Dermis blood vessel endothelial cell (primary cell): ENCODE measurements at places on chromosomes 5 and 9. TPM values are rescaled to one million over a fixed set of nuclear protein-coding genes. Genes with fewer than 3 reads are reported as not detected.

DNA sequence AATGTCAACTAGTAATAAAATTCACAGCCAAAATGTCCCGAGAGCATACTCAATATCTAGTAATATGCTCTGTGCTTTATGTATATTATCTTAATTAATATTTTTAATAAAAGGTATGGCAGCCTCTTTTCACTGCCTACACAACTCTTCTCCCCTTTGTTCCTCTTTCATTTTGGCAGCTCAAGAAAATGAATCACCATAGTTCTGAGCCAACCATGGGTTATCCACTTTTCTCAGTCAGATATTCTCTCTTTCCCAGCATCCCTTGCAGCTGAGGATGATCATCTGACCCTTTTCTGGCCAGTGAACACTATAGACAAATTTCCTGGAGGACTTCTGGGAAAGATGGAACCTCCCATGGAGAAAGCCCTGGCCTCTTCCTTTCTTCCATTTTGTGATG is 8.2 kb upstream of the DOCK8 start:
- DNase-seq, result no peak

DNA sequence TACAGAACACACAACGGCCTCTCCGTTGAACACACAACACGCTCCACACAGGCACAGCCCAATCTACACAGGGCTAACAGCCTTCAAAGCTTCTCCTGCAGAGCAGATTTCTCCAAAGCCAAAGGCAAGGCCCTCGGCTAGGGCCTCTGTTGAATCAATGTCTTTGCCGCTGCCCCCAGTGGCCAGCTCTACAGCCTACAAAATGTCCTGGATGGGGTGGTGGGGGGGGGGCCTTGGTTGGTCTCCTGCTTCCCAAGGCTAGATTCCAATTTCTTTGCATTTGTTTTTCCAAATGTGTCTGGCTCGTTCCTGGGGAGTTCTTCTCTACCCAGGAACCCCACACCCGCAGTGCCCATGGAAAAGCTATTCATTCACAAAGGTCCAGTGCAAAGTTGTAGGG is 167.2 kb downstream of the PAX5 start:
- no peak for DNase-seq

DNA sequence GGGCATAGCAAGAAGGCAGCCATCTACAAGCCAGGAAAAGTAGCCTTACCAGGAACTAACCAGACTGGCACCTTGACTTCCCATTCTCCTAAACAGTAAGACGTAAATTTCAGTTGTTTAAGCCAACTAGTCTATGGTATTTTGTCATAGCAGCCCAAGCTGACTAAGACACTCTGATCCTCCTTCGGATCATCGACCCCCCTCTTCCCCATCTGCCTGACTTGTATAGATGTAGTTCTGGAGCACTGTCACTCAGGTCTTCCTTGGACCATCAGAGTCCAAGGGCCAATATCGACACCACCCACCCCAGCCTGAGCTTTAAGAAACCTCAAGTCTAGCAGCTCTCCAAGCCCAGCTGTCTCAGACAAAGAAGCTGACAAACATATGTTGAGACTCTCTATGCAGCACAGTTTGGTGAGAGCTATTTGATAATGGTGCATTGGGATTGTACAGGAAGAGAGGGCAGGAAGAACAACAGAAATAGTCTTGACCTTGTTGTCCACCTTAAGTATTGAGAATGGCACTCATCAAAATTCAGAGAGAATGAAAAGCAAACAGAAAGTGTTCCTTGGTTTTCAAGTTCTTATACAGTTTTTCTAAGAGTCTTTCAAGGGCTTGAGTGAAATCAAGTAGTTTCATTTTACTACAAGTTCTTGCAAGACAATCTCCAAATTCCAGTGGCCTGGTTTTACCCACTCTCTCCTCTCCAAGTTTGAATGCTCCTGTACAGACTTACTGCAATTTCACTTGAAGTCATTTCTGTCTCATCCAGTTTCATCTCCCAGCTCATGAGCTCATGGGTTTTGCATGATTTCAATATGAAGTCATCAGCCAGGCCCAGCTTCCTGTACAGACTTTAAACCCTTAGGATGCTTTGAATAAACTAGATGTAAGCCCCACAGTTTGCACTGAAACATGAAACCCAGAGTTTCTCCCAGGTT is 122.3 kb upstream of the RAI14 start:
- peak; percentile 58 for DNase-seq

DNA sequence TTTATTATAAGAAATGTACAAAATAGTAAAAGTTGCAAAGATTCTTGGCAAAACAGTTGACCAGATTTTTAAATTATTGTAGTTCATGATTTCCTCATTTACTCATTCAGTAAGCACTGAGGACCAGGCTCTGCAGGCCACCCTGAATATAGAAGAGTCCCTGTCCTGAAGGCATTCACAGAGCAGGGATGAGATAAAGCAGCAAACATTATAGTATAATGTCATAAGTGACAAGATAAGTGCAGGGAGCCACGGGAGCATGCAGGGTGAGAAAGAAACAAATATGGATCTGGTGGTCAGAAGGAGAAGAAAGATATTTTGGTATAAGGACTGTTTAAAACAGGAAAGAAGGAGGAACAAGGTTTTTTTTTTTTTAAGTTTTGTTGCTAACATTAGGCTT is 46.0 kb downstream of the PARP8 start:
- no peak for DNase-seq

DNA sequence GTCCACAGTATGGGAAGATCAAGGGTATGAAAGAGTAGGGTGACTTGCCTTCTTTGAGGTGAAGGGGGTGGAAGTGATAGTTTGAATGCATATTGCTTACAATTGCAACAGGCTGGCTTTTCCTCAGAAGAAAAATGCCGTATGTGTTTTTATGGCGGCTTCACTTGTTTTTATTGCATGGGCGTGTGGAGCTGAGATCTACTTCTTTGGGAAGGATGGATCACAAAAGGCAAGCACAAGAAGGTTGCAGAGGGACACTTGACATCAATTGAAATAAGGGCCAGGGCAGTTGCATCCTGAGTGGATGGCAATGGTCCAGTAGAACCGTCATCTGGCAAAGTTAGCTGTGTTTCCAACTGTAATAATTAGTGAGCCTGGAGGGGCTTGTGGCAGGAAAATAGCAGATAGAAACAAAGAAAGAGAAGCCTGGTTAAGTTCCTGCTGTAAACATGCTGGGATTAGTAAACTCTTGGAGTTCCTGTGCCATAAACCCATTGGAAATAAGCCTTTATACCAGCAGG is 138.4 kb downstream of the NTRK2 start:
- no peak for DNase-seq

GRCh38 chr9:38243993-38244392 is 148.5 kb upstream of the ALDH1B1 start:
- DNase-seq, result no peak

- no peak for DNase-seq
These were observed 94.7 kb downstream of the RXRA start for GRCh38 chr9:134420974-134421432.

GRCh38 chr5:154291917-154292316 is 101.4 kb downstream of the GALNT10 start:
- DNase-seq, result no peak

DNA sequence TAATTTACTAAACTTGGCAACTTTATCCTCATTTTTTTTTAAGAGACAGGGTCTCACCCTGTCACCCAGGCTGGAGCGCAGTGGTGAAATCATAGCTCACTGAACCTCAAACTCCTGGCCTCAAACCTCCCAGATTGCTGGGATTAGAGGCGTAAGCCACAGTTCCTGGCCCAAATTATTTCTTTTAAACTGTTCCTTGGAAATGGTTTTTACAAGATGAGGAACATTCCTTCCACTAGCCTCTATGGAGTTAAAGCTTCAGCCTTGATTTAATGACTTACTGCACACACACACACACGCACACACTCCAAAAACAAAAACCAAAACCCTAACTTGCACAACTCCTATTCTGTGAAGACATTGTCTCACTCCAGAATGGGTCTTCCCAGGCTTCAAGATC is 77.2 kb upstream of the TARS1 start:
- DNase-seq, result no peak

DNA sequence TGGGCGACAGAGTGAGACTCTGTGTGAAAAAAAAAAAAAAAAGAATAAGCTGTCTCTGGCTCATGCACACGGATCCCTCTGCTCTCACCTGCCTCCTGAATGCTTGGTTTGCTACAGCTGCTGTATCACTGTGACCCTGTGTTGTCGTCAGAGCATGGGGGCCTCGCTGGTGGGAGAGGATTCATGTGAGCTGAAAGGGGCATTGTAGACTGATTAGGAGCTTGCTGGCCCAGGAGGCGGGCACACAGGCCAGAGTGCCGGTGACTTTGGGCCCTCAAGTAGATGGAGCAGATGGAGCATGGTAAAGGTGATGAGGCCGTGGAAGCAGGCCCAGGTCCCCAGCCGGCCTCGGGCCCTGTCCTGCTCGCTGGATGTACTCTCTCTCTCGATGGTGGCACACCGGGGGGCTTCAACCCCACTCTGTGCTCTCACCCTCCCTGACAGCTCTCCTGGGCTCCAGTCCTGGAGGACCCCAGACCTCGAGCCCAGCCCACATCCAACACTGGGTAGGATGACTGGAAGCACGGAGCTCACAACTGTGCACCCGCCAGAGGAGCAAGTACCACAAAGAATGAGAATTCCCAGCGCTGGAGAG is 7.1 kb downstream of the FLT4 start:
- DNase-seq, result no peak

DNA sequence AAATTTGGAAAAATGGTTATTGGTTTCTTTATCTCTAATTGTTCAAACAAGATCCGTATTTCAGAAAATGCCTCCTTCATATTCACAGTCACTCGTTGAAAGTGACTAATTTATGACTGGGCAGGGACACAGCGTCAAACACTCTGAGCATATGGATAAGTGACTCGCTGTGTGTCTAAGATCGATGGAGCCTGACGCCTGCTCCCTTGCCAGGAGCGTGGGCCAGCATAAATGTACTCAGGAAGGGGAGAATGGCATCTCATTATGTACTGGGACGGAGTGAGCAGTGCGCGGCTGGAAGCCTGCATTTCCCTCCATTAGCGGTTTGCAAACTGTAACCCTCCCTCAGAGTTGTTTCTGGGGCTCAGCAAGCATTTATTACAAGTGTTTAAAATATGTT is 79.8 kb upstream of the CAST start:
- DNase-seq, result peak; percentile 65

- no peak for DNase-seq
These were observed 275.1 kb upstream of the MPDZ start for GRCh38 chr9:13554626-13555025.

- no peak for DNase-seq
These were observed 120.7 kb downstream of the RNF180 start for GRCh38 chr5:64286381-64286780.

DNA sequence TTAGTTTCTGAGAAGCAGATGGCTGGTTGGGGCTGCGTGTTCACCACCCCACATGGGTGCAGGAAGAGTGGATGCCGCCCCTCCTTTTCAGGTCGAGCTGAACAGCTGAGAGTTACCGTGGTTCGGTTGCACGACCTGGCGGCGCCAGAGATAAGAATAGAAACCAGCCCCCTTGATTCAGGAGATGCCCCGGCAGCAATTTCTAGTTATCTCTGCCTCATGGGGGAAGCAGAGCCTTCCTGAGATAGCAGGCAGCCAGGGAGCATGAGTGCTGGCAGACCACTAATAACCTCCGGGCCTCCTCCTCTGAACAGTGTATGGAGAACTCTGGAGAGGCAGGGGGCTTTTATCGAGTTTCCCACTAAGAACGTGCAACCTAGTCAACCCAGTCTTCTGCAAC is 177.8 kb downstream of the NSG2 start:
- DNase-seq, result no peak

GRCh38 chr9:128335161-128335560 is 5.2 kb upstream of the SLC27A4 start:
- DNase-seq, result no peak

IPPK gene
- total RNA-seq, result 16.9 and 20.3 TPM in 2 replicates

RALGDS gene
- 68.7 and 68.9 TPM in 2 replicates for total RNA-seq

DPM2 gene
- 8.5 and 9.9 TPM in 2 replicates for total RNA-seq

LCP2 gene
- total RNA-seq, result 2.4 TPM in 1 of 2 replicates, not detected in the other

CYLC2 gene
- total RNA-seq, result not detected in 2 replicates

ANXA2R gene
- 7.7 and 7.8 TPM in 2 replicates for total RNA-seq

ARHGEF39 gene
- total RNA-seq, result 0.34 and 3.1 TPM in 2 replicates

ELL2 gene
- total RNA-seq, result 7.8 and 8.7 TPM in 2 replicates

MARCHF11 gene
- not detected in 2 replicates for total RNA-seq

OBP2A gene
- total RNA-seq, result not detected in 2 replicates

FRMD3 gene
- total RNA-seq, result 3.7 and 6.1 TPM in 2 replicates

PCDHGB2 gene
- 0.51 and 1.7 TPM in 2 replicates for total RNA-seq

CPLANE1 gene
- 16.1 and 19.7 TPM in 2 replicates for total RNA-seq
